Caudate nucleus (tissue), 63 donors: ENCODE measurements at places on chromosomes 16 and 17.
A peak's percentile ranks its signal among the peaks of the same experiment; 100 is the strongest.

DNA sequence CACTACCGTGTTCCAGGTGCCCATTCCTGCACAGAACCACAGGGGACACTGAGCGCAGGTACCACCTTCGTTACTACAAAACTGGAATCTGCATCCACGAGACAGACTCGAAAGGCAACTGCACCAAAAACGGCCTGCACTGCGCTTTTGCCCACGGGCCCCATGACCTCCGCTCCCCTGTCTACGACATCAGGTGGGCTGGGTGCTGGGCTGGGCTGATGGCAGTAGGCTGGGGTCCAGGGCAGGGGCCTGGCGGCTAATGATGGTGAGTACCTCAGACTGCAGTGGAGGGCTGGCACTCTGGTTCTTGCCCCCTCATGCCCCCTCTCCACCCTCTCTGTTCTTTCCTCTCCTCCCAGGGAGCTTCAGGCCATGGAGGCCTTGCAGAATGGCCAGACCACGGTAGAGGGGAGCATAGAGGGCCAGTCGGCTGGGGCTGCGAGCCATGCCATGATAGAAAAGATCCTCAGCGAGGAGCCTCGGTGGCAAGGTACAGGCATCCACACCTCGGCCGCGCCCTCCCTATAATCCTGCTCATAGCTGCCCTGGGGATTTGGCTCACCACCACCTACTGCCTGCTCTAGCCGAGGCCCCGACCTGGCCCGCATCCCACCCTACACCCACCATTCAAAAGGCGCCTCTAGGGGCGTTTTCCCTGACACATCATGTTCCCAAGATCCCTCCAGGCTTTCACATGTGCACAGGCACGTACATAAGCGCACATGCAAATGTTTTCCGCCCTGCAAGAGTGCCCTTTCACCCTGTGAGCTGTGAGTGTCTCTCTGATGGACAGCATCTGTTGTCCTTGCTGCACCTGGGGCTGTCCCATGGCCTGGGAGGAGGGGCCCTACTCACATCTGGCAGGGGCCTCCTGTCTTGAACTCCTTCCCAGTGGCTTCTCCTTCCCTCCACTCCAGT lies 27.7 kb downstream of the UNK start:
- no peak for DNase-seq

- no peak for DNase-seq
Observed at GRCh38 chr17:32335046-32335445, 6.9 kb downstream of the C17orf75 start.

DNA sequence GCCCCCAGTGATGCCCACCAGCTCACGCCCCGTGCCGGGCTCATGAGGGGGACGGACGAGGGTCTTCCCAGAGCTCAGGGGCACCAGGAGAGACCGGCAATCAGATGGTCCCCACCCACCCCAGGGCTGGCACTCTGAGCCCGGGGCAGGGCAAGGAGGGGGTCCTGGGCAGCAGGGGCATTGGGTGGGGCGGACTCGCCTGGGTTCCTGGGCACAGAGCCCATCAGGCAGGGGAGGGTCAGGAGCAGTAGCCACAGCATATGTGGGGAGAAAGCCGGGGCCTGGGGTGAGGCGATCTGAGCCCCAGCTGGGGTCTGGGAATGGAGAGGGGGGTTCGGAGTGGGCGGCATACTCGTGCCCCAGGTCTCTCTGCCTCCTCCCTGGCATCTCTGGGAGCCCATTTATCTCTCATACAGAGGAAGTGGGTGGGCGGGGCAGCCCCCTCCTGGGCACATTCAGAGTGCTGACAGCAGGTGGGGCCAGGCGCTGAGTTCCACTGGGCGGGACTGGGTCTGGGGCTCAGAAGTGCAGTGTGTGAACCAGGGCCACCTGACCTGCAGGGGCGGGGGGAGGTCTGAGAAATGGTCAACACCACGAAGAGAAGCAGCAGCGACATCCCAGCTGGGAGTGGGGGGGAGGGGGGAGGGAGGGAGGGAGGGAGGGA lies 20.5 kb upstream of the UBE2I start:
- no peak for DNase-seq

DNA sequence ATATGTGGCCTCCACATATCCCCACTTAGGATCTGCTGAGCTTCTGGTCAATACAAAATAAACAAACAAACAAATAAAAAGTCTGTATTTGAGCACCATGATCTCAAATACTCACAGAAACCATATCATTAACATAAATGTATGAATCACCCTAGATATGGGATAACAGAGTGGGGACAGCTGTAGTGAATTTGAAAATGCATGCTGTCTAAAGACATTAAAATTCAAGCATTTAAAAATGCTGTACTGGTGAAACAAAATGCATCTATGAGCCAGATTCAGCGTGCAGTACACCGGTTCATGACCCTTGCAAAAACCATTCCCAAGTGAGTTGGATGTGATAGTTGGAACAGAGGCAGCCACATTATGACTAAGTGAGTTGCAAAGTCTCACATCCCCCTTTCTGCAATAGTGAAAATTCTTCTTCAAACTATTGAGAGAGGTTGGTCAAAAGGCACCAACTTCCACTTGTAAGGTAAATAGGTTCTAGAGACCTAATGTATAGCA lies 12.3 kb downstream of the GRIN2A start:
- no peak for DNase-seq

- peak; percentile 9 for DNase-seq
Observed at GRCh38 chr16:67987460-67988160, 7.3 kb upstream of the DPEP3 start.

DNA sequence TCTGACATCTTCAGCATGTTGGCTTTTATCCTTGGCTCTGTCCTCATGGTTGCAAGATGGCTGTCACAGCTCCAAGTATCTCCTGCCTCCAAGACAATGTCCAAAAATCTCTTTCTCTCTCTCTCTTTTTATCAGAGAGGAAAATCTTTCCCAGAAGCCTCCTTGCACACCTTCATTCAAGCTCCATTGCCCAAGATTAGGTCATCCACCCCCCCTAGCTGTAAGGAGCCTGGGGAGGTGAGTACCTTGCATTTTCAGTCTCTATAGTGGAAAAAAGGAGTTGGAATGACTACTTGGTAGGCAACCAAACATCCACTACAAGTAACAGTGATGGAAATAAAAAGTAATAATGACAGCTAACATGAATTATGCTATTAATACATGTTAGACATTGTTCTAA lies 22.0 kb upstream of the NSMCE1 start:
- DNase-seq = no peak

GRCh38 chr17:48605409-48605919 lies 678 bp upstream of the HOXB6 start:
- no peak for DNase-seq

DNA sequence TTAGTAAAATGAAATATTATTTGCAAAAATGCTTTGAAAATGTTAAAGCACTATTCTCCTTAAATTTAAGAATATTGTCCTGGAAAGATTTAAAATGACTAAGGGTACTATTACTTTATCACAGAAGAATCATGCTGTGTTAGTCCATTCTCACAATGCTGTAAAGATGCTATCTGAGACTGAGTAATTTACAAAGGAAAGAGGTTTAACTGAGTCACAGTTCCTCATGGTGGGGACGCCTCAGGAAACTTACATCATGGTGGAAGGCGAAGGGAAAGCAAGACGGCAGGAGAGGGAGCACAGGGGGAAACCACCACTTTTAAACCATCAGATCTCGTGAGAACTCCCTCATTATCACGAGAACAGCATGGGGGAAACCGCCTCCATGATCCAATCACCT lies 245.6 kb downstream of the IRX3 start:
- no peak for DNase-seq

DNA sequence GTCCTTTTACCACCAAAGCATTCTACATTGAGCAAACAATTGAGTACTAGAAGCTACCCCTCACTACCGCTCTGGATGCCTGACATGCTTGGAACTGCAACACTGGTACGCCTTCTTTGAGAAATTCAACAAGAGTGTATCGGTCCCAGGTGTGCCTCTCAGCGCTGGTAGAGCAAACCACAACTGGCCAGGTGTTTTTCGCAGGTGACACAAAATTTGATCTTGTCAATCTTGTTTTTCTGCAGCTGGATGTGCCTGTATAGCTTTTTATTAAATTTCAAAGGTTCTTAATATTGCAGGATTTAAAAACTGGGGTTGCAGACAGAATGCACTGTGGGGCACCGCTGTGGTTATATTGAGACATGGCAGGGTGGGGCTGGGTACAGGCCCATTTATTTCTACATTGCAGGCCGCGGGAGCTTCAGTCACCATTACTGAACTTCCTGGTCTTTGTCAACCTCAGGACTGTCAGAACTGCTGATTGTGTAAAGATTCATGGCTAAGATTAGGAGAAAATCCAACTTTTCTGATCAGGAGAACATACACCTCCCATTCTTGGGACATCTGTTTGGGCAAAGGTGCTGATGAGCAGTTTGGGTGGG lies 4.5 kb upstream of the SNX20 start:
- DNase-seq = no peak

- DNase-seq = no peak
Observed at GRCh38 chr16:71929048-71929447, 33.7 kb downstream of the IST1 start.

- DNase-seq = no peak
Observed at GRCh38 chr16:58198022-58198683, at the start of gene CSNK2A2. TSS of gene CSNK2A2 (minus strand) at chr16:58198106. CDS start at chr16:58197736, 370 bp downstream.

GRCh38 chr16:16045296-16045695 lies 95.9 kb downstream of the ABCC1 start:
- DNase-seq = no peak

GRCh38 chr17:77735081-77735565 lies 223.4 kb upstream of the TNRC6C start:
- no peak for DNase-seq

DNA sequence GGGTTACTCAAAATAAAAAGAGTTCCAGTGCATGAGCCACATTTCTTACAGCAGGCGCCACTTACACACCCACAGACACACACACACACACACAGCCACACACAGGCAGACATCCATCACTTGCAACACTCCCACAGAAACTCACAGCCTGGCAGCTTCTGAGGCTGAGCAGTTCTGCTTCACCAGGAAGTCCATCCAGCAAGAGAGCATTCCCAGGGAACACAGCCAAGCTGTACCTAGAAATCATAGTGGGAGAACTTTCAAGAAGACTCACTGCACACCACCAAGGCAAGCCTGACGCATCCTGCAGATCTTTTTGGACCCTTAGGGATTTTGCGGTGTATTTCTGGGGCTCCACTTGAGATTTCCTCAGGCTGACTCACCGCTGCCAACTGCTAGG lies 140.9 kb upstream of the WSB1 start:
- peak; percentile 16 for DNase-seq

GRCh38 chr17:39963829-39964228 lies 1.0 kb downstream of the GSDMA start:
- no peak for DNase-seq

- DNase-seq = no peak
Observed at GRCh38 chr17:31531336-31531980, 140.0 kb downstream of the RAB11FIP4 start.

DNA sequence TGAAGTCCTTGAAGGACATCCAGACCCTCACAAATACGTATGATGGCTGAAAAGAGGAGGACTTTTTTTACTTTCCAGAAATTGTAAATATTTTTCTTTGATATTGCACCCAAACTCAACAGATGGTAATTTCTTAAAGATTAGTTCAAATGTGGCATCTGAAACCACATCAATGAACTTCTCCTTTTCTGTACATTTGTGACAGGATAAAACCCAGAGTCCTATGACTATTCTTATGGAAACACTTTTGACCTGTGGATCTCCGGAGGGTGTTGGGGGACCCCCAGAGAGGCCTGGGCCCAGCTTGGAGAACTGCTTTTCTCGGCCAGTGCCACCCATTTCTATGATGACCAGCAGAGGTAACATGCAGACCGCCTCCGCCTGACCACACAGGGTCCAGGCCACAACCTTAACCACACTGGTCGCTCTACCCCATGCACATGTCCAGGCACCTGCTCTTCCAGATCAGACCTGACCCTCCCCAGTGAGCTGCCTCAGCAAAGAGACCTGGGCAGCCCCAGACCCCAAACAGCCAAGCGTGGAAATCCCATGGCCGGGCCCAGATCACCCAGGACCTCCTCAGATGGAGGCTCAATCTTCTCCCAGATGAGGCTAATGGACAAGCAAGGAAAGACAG lies 22.7 kb downstream of the RPH3AL start:
- DNase-seq = no peak

DNA sequence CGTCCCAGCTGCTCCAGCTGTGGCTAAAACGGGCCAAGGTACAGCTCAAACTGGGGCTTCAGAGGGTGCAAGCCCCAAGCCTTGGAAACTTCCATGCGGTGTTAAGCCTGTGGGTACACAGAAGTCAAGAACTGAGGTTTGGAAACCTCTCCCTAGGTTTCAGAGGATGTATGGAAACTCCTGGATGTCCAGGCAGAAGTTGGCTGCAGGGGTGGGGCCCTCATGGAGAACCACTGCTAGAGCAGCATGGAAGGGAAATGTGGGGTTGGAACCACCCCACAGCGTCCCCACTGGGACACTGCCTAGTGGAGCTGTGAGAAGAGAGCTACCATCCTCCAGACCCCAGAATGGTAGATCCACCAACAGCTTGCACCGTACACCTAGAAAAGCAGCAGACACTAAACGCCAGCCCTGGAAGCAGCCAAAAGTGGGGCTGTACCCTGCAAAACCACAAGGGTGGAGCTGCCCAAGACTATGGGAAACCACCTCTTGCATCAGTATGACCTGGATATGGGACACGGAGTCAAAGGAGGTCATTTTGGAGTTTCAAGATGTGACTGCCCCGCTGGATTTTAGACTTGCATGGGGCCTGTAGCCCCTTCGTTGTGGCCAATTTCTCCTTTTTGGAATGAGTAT lies 2.2 kb downstream of the SDR42E1 start:
- no peak for DNase-seq

DNA sequence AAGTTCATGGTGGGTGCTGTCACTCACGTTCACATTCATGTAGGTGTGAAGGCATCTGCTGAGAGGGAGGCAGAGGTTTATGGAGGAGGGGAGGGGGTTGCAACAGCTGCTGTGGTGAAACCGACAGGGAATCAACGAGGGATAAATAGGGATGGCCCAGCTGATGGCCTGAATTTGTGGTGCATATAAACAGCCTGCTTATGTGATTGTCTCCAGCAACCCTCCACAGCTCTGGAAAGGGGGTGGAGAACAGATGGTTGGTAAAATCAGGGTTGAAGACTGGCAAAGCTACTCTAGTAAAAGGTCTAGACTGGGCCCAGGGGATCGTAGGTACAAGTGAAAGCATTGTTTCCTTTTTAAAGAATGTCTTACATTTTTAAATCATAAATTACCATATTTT lies 53.7 kb downstream of the IQCK start:
- DNase-seq = no peak

GRCh38 chr17:50337956-50338355 lies 8.0 kb upstream of the XYLT2 start:
- DNase-seq = no peak

- no peak for DNase-seq
Observed at GRCh38 chr17:43860927-43861622, 14.1 kb downstream of the CD300LG start.

DNA sequence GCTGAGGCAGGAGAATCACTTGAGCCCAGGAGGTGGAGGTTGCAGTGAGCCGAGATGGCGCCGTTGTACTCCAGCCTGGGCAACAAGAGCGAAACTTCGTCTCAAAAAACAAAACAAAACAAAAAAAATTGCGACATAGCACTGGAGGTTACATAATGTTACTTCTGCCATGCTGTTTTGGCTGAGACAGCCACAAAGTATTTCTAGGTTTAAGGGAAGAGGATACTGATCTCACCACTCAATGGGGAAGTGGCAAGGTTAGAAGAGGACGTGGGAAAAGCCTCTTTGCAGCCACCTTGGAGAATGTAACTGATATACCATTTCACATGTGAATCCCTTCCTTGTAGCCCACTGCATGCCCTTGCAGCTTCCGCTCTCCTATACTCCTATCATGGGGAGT lies 131.2 kb upstream of the NLRP1 start:
- DNase-seq = no peak
